CD4-positive, alpha-beta memory T cell (primary cell): ENCODE measurements at places on chromosomes 7 and 10.

DNA sequence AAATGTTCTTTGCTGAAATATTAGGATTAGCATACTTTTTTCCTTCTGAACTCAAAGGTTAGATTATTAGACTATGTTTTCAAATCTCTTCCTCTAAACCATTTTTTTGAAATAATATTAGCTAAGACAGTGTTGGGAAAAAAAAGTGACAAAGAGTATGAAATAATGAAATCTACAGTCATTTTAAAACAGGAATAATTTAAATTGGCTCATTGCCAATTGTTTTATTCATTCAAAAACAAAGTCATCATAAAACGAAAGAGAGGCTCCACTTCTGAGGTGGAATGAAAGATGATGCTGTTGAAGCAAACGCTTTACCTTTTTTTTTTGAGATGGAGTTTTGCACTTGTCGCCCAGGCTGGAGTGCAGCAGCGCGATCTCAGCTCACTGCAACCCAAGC is 51.2 kb downstream of the RNF32 start:
- H3K36me3 ChIP-seq: no peaks in the 10 kb centered on the region
- no peak for DNase-seq
- no peaks in the 10 kb centered on the region for H3K27me3 ChIP-seq
- no peak overlapping the region for H3K27ac ChIP-seq

DNA sequence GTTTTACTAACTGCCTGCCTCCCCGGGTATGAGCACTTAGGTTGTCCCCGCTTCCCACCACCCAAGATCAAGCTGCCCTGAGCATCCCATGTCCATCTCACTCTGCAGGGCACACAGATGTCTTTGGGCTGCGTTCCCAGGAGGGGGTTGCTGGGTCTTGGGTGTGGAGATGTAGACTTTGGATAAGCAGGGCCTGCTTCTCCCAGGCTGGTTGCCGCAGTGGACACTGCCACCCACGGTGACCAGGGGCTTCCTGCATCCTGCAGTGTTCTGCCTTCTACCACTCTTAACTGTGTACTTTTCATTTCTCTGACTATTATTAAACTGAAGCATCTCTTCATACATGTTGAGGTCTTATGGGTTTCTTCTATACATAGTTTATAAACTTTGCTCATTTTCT is 70.0 kb downstream of the DOCK1 start:
- no peak overlapping the region for H3K4me3 ChIP-seq
- no peak overlapping the region for H3K27ac ChIP-seq

GRCh38 chr7:51121931-51122425 is 194.6 kb downstream of the COBL start:
- H3K36me3 ChIP-seq: no peaks in the 10 kb centered on the region
- no peaks in the 10 kb centered on the region for H3K27me3 ChIP-seq
- H3K4me3 ChIP-seq: no peak overlapping the region
- peaks cover 18% of the 10 kb centered on the region for H3K4me1 ChIP-seq
- no peak for DNase-seq
- no peak overlapping the region for H3K27ac ChIP-seq

GRCh38 chr10:71472912-71473311 is 76.2 kb downstream of the CDH23 start:
- no peak overlapping the region for H3K4me3 ChIP-seq
- DNase-seq: no peak
- no peaks in the 10 kb centered on the region for H3K4me1 ChIP-seq
- no peak overlapping the region for H3K27ac ChIP-seq
- no peaks in the 10 kb centered on the region for H3K27me3 ChIP-seq

GRCh38 chr7:138935465-138936011 is 45.7 kb downstream of the KIAA1549 start:
- DNase-seq: no peak
- no peaks in the 10 kb centered on the region for H3K4me1 ChIP-seq
- H3K27me3 ChIP-seq: no peaks in the 10 kb centered on the region
- no peak overlapping the region for H3K4me3 ChIP-seq
- no peak overlapping the region for H3K27ac ChIP-seq
- no peaks in the 10 kb centered on the region for H3K36me3 ChIP-seq

DNA sequence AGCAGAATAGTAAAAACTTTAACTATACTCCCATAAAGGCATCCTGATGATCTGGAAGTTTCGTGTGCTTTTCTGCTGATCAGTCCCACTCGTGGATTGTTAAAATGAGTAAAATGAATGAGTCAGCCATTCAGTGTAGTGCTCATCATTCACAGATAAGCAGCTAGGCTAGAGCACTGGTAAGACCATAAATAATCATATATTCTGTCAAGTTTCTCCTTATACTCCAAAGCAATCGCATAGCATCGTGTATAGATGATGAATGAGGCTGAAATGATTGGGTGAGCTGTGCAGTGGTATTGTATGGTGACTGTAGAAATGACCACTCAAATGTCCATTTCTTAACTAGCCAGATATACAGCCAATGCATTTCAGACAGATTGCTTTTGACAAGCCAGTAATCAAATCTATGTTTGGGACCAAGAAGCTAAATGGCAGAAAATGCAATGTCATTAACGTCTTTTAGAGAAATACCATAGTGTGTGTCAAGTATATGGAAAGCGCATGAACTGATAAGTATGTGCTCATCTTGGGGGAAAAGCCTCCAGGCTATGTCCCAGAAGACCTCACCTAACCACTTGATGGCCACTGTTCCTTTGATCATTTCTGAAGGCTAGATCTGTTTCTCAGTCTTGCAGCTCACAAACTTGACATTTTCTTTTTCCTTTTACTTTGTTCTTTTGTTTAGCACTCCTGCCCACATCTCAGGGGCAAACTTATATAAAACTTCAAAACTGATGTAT is 227.2 kb upstream of the FAM3C start:
- H3K27me3 ChIP-seq: no peaks in the 10 kb centered on the region
- no peaks in the 10 kb centered on the region for H3K36me3 ChIP-seq
- no peak overlapping the region for H3K4me3 ChIP-seq
- no peaks in the 10 kb centered on the region for H3K4me1 ChIP-seq

- H3K4me3 ChIP-seq: no peak overlapping the region
- no peaks in the 10 kb centered on the region for H3K4me1 ChIP-seq
- no peak overlapping the region for H3K27ac ChIP-seq
- no peaks in the 10 kb centered on the region for H3K36me3 ChIP-seq
- DNase-seq: no peak
Measured at GRCh38 chr7:80303315-80303714, 168.7 kb downstream of the GNAI1 start.

DNA sequence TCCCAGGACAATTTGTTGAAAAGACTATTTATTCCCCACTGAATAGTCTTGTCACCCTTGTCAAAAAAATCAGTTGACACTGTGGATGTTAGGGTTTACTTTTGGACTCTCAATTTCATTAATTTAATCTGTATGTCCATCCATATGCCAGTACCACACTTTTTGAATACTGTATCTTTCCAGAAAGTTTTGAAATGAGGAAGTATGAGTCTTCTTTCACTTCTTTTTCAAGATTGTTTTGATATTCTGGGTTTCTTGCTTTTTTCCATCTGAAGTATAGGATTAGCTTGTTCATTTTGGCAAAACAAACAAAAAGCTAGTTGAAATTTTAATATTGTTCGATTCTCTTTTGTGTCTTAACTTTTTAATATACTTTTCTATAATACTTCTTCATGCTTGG is 21.7 kb downstream of the KLHDC10 start:
- H3K36me3 ChIP-seq: no peaks in the 10 kb centered on the region
- H3K27me3 ChIP-seq: no peaks in the 10 kb centered on the region
- H3K4me3 ChIP-seq: no peak overlapping the region
- no peak for DNase-seq
- H3K4me1 ChIP-seq: peaks cover 5% of the 10 kb centered on the region

DNA sequence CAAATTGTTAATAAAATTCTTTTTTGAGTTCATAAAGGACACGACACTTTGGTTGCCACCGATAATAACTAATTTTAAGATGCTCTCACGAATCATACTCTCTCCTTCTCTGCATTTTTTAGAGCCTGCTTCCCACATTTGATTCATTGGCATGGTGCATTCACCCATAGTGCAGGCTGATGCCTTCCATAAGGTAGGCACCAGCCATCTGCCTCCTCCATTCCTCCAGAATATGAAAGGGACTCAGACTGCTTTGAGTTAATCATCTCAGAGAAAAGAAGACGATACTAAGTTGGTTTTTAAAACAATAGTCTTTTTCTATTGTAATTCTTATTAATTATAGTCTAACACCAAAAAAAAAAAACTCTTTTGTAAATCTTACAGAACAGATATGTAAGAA is 33.9 kb upstream of the LRRN3 start:
- H3K27ac ChIP-seq: no peak overlapping the region
- H3K36me3 ChIP-seq: no peaks in the 10 kb centered on the region

GRCh38 chr7:129006636-129007414 is 48.1 kb downstream of the TNPO3 start:
- no peak for DNase-seq
- H3K27ac ChIP-seq: no peak overlapping the region
- H3K4me1 ChIP-seq: peaks cover 18% of the 10 kb centered on the region
- H3K4me3 ChIP-seq: no peak overlapping the region
- no peaks in the 10 kb centered on the region for H3K27me3 ChIP-seq

GRCh38 chr10:14681802-14682201 is 92.9 kb downstream of the FAM107B start:
- no peaks in the 10 kb centered on the region for H3K36me3 ChIP-seq
- no peak for DNase-seq
- H3K27me3 ChIP-seq: no peaks in the 10 kb centered on the region
- H3K4me3 ChIP-seq: no peak overlapping the region
- no peaks in the 10 kb centered on the region for H3K4me1 ChIP-seq
- H3K27ac ChIP-seq: no peak overlapping the region

- no peaks in the 10 kb centered on the region for H3K27me3 ChIP-seq
- DNase-seq: no peak
- H3K4me3 ChIP-seq: no peak overlapping the region
- no peaks in the 10 kb centered on the region for H3K36me3 ChIP-seq
- H3K27ac ChIP-seq: no peak overlapping the region
- H3K4me1 ChIP-seq: no peaks in the 10 kb centered on the region
Measured at GRCh38 chr7:27602766-27603165, 59.9 kb downstream of the HIBADH start.

- no peak overlapping the region for H3K27ac ChIP-seq
- no peaks in the 10 kb centered on the region for H3K4me1 ChIP-seq
- H3K4me3 ChIP-seq: no peak overlapping the region
- no peaks in the 10 kb centered on the region for H3K27me3 ChIP-seq
- no peaks in the 10 kb centered on the region for H3K36me3 ChIP-seq
- no peak for DNase-seq
Measured at GRCh38 chr7:102055181-102055976, 231.3 kb upstream of the SH2B2 start.

DNA sequence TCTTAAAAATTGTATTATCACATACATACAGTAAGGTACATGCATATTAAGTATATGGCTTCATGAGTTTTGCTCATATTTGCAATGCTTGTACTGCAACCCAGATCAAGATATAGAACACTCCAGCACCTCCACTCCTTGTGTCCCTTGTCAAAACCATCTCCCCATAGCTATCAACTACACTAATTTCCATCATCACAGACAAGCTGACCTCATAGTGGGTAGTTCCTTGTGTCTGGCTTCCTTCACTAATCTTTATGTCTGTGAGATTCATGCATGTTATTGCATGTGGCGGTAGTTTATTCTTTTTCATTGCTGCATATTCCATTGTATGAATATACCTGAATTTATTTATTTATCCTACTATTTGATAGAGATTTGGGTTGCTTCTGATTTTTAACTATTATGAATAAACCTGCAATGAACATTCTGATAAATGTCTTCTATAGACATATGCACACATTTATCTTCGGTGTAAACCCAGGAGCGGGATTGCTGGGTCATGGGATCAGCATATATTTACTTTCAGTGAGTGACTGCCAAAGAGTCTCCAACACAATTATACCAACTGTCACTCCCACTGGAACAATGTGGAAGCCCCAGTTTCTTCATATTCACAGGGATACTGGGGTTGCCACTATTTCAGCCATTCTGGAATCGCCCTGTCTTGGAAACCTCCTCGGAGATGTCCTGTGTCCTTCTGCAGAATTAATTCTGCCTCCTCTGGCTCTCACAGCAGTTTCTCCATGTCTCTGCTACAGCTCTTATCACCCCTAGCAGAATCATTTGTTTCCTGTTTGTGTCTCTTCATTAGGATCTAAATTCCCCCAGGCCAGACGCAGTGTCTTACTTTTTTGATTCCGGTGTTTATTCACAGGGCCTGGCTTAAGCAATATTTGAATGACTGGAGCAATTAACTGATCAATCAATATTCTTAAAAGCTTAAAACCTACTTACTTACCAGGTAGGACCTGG is 14.7 kb upstream of the ADAM12 start:
- H3K27me3 ChIP-seq: no peaks in the 10 kb centered on the region
- no peaks in the 10 kb centered on the region for H3K4me1 ChIP-seq
- H3K27ac ChIP-seq: no peak overlapping the region
- no peaks in the 10 kb centered on the region for H3K36me3 ChIP-seq

GRCh38 chr10:24208661-24209431 is at the start of gene KIAA1217:
Gene KIAA1217 (plus strand): TSS chr10:24209138. CDS start chr10:24209194, 56 bp downstream.
- no peak within 1 kb of the TSS for H3K27ac ChIP-seq
- peaks cover 9% of the 10 kb centered on the region for H3K27me3 ChIP-seq
- no peaks in the 10 kb centered on the region for H3K36me3 ChIP-seq
- no peak for DNase-seq
- H3K4me1 ChIP-seq: no peaks in the 10 kb centered on the region
- H3K4me3 ChIP-seq: no peak within 1 kb of the TSS

- no peak for DNase-seq
- no peaks in the 10 kb centered on the region for H3K4me1 ChIP-seq
- no peaks in the 10 kb centered on the region for H3K36me3 ChIP-seq
Measured at GRCh38 chr7:101614939-101615302, 14.2 kb downstream of the MYL10 start.

- H3K4me3 ChIP-seq: no peak overlapping the region
- DNase-seq: peak; percentile 29
- H3K4me1 ChIP-seq: peaks cover 97% of the 10 kb centered on the region
- peaks cover 34% of the 10 kb centered on the region for H3K36me3 ChIP-seq
- no peaks in the 10 kb centered on the region for H3K27me3 ChIP-seq
Measured at GRCh38 chr10:11227103-11227502, 209.4 kb downstream of the CELF2 start.

DNA sequence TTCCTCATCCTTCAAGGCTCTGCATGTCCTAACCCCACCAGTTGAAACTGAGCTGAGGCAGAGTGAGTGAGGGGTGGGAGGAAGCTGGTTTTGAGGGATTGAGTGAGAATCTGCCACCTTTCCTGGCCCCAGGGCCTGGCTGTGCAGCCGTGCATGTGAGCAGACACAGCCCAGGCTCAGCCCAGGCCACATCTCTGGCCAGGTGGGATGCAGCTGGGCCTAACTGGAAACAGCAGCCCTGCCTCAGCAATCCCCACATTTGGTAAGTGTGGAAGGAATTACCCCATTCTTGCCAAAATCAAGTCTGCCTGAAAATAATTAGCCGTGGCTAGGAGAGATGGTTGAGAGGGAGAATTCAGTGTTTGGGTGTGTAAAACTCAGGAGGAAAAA is 116.6 kb downstream of the NEURL1 start:
- H3K4me3 ChIP-seq: no peak overlapping the region
- no peaks in the 10 kb centered on the region for H3K27me3 ChIP-seq
- H3K36me3 ChIP-seq: peaks cover 6% of the 10 kb centered on the region
- DNase-seq: no peak
- no peak overlapping the region for H3K27ac ChIP-seq

DNA sequence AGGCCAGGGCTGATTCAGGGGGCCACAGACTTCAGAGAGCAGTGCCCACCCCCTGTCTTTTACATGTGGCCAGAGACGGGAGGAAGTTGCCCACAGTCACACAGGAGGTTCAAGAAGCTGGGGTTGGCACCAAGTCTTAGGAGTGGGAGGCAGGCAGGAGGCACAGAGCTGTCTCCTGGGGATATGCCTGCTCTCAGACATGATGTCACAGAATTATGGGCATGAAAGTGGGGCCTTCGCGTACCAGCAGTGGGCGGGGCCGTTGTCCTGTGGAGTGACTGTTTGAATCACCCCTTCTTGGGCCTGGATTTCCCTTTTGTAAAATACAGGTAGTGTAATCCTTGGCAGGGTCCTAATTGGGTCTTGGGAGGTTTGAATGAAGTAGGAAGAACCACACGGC is 81.2 kb upstream of the PPIF start:
- H3K27ac ChIP-seq: no peak overlapping the region
- H3K27me3 ChIP-seq: no peaks in the 10 kb centered on the region
- no peak overlapping the region for H3K4me3 ChIP-seq
- peaks cover 19% of the 10 kb centered on the region for H3K4me1 ChIP-seq
- H3K36me3 ChIP-seq: no peaks in the 10 kb centered on the region
- DNase-seq: no peak
